ENCODE measurements at places on chromosomes 4 and X.

DNA sequence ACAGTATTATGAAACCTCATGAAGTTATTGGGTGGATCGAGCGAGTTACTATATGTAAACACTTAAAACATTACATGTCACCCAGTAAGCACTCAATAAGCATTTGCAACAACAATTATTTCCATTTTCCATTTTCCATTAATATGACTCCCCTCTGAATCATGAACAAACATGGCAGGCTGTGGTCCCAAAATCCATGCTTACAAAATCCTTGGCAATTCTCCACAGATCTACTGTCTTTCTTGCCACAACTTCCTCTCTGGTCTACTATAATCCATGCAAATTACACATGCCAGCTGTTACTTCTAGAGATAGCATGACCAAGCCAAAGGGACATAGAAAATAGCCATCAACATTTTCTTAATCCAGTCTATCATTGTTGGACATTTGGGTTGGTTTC is 22.0 kb downstream of the ASB11 start:
- no peak for DNase-seq

DNA sequence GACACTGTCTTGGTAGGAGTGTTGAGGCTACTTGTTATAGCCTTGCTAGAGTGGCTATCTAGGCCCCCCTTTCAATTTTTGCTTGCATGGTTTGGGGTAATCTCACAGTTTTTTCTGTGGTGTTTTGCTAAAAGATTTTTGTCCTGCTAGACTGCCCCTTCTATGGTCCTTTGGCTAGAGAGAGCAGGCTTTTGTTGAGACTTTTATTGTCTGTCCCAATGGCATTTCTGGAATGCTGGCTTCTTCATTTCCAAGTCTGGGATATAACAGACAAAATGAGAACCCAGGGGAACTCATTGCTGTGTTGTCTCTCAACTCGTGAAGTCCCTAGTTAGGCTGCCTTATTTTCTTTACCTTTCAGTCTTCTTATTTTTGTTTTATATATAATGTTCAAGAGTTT is 160.2 kb upstream of the ZC4H2 start:
- no peak for DNase-seq

GRCh38 chr4:8893624-8894423 is 22.2 kb upstream of the HMX1 start:
- DNase-seq, result peak; percentile 71

DNA sequence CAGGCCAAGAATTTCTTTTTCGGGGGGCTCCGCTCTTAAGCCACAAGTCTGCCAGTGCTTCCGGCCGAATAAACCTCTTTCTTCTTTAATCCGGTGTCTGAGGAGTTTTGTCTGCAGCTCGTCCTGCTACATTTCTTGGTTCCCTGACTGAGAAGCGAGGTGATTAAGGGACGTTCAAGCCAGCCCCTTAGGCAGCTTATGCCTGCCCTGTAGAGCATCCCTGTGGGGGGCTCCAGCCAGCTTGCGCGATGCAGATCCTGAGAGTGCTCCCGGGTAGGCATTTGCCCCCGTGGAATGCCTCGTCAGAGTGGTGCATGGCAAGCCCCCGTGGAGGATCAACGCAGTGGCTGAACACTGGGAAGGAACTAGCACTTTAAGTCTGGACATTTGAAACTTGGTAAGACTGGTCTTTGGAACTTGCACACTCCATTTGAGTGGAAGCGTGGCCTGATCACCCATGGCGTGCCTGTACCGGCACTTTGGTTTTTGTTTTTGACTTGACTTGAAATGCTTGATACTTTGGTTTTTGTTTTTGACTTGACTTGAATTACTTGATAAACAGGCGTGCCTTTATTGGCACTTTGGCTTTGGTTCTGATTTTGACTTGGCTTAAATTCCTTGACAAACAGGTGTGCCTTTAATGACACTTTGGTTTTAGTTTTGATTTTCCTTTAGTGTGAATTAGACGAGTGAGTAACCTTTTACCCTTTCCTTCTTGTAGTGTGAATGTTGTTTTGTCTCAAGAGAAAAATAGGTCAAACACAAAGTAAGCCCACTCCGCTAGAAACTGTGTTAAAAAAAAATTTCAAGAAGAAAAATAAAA is 6.1 kb downstream of the ACOX3 start:
- DNase-seq, result no peak

GRCh38 chr4:169251291-169252235 is 19.2 kb downstream of the SH3RF1 start:
- no peak for DNase-seq

DNA sequence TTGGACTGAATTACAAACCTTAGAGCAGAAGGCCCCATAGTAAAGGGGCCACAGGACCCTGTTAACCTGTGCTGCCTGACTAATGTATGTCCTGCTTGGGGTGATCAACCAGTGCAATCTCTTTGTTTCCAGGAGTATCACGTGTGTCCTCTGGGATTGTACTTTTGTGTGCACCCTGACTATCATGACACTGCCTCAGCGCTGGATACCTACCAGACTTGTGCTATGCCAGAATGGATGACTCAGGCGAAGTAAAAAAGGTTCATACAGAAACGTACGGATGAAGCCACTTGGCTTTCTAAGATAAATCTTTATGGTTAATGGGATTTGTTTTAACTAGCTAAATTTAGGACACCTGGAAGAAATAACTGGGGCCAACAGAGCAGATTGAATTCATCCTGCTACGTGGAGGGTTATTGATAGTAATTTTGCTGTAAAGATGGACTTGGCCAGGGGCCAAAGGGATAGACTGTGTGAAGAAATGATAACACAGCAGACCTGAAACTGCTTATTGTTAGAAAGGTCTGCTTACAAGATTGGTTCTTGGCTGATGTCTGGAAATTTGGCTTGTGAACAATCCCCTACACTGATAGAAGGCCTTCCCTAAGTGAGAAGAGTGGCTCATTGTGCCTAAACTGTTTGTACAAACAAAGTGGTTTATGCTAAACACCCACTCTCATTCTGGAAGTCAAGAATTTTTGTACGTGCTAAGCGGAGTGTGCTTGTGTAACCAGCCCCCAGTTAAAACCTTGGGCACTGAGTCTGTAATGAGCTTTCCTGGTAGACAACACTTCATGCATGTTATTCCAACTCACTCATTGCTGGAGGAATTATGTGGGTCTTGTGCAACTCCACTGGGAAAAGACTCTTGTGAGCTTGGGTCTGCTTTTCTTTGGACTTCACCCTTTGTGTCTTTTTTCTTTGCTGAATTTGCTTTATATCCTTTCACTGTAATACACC is 750.5 kb upstream of the HTR2C start:
- DNase-seq, result no peak

- no peak for DNase-seq
Observed at GRCh38 chrX:63746278-63746677, 38.7 kb downstream of the ARHGEF9 start.

- DNase-seq, result no peak
Observed at GRCh38 chr4:106096454-106096853, 201.2 kb downstream of the NPNT start.

GRCh38 chr4:133146574-133147241 is 2.4 kb upstream of the PCDH10 start:
- peak; percentile 77 for DNase-seq

GRCh38 chrX:50762578-50762977 is 51.4 kb downstream of the SHROOM4 start:
- no peak for DNase-seq

DNA sequence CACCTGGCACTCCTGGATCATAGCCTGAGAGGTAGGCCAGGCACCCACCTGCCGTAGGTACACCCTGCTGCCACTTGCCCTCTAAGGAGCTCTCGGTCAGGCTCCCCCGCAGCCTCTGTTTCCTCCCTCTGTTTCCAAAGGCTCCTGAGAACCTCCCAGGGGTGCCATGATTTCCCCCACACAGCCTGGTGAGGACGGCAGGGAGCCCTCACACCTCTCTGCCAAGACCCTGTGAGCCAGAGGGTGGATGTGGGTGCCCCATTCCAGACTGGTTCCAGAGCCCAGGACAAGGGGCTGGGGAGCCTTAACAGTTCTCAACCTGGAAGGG is 1.6 kb upstream of the ABLIM2 start:
- DNase-seq, result no peak

All from nephron progenitor cell (in vitro differentiated cells).